Stimulated activated CD8-positive, alpha-beta memory T cell treated with anti-CD3 and anti-CD28 coated beads, Interleukin-15, amount 100 ng/mL, for 1 hour (primary cell): ENCODE measurements at places on chromosomes 6 and 20.
A peak's percentile ranks its signal among the peaks of the same experiment; 100 is the strongest.

- no peak for DNase-seq
Observed at GRCh38 chr6:100918152-100918551, 37.0 kb upstream of the ASCC3 start.

GRCh38 chr20:43586641-43587040 is 4.1 kb upstream of the IFT52 start:
- DNase-seq, result no peak

- DNase-seq, result no peak
Observed at GRCh38 chr6:141956046-141956761, 176.5 kb upstream of the GJE1 start.

- DNase-seq, result no peak
Observed at GRCh38 chr6:167015302-167015701, 16.1 kb downstream of the CEP43 start.

- DNase-seq, result no peak
Observed at GRCh38 chr6:170117111-170117972, 173.5 kb downstream of the DLL1 start.

GRCh38 chr6:124066946-124067552 is 263.4 kb downstream of the NKAIN2 start:
- no peak for DNase-seq

GRCh38 chr6:518218-518617 is 126.7 kb downstream of the IRF4 start:
- no peak for DNase-seq

- no peak for DNase-seq
Observed at GRCh38 chr6:55397986-55398385, 70.7 kb downstream of the GFRAL start.

DNA sequence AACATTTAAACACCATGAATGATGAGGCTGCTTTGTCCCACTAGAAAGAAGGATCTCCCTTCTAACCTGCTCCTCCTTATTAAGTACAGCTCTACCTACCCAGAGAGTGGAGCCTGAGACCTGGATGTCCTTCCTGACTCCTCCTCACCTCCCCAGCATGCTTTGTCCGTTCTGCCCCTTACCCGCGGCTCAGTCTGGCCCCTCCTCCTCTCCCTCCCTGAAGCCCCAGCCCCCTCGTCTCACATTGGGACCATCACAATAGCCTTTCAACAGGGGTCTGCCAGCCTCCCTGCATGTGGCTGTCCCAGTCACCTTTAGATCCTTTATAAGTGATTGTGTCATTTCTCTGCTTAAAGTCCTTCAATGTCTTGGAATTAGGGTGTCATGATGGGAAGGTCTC is 72.5 kb downstream of the DZANK1 start:
- DNase-seq, result no peak

- DNase-seq, result no peak
Observed at GRCh38 chr6:133245422-133245903, 4.3 kb downstream of the EYA4 start.

- no peak for DNase-seq
Observed at GRCh38 chr20:23515250-23515939, 24.5 kb downstream of the CST8 start.

DNA sequence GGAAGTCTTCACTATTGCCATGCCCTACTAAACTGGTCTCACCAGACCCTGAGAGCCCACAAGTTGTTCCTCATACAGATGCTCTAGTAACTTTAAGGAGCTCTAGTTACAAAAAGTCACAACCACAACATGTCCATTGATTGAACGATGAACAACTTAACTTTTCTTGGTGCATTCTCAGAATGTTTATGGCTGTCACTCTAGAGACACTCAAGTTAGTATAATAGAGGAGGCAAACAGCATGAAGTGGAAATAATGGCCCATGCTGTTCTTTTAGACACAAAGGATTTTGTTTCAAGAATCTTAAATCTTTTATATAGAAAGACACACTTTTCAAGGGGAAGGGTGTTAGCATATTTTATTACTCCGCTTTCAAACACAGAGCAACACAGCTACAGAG is 934.4 kb downstream of the HACE1 start:
- DNase-seq, result no peak

DNA sequence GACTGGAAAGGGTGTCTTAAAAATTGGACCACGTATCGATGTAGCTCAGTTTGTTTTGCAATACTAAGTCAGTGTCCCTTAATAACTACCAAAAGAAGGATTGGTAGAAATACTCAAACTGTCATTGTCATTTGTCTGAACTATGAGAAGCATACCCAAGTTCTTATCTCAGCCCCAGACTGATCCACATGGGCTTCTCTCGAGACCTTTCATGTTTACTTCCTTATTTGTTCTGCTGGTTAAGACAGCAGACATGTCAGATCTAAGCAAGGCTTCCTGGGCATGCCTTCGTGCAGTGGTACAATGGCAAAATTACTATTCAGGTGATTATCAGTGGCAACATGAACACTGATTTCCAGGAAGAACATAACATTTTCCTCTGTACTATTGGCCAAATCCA is 211.1 kb upstream of the PHACTR1 start:
- DNase-seq, result no peak

- no peak for DNase-seq
Observed at GRCh38 chr6:55898342-55898741, 23.0 kb upstream of the BMP5 start.

DNA sequence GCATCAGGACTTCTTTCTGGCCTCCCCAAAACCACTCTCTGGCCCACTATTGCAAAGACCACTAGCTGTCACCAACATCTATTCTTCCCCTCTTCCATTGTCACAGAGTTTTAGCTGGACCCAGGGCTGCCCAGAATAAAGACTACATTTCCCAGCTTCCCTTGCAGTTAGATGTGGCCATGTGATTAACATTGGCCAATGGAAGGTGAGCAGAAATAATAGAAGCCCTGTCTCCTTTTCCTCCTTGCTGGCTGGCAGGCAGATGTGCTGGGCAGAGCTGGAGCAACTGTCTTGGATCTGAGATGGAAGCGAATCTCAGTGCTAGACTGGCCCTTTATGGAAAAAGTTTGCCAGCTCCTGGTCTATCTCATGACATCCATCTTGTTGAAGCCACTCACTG is 97.0 kb downstream of the KCNB1 start:
- no peak for DNase-seq

DNA sequence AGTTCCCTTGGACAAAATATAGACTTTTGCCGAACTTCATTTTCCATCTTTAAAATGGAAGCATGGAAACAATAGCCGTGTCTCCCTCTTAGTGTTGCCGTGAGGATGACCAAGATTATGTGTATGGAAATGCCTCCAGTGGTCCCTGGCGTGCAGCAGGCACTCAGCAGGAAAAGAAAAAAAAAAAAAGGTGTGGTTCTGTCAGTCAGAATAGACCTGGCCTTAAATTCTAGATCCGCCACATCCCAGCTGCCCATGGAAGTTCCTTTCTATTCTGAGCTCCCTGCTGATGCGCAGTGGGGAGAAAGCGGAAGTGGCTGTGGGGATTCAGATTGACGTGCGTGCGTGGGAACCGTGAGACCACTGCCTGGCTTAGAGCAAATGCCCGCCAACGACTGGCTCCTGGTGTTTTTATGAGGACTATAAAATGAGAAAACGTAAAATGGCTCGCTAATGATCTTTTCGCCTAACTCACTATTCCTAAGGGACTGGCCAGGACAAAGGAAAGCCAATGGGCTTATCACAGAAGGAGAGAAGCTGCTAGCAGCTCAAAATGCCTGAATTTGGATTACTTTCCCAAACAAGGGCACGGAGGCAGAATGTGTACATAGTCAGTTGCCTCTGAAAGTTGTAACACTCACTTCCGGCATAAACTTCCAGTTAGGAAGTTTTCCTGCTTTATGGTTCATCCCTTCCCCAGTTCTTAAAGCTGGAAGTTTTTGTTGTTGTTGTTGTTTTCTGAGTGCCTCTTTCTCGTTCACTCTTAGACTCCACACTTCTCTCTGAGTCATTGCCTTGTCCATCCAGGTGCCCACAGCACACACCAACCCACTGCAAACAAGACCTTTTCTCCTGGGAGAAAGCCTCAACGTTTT is 11.4 kb upstream of the PDE10A start:
- DNase-seq, result no peak

DNA sequence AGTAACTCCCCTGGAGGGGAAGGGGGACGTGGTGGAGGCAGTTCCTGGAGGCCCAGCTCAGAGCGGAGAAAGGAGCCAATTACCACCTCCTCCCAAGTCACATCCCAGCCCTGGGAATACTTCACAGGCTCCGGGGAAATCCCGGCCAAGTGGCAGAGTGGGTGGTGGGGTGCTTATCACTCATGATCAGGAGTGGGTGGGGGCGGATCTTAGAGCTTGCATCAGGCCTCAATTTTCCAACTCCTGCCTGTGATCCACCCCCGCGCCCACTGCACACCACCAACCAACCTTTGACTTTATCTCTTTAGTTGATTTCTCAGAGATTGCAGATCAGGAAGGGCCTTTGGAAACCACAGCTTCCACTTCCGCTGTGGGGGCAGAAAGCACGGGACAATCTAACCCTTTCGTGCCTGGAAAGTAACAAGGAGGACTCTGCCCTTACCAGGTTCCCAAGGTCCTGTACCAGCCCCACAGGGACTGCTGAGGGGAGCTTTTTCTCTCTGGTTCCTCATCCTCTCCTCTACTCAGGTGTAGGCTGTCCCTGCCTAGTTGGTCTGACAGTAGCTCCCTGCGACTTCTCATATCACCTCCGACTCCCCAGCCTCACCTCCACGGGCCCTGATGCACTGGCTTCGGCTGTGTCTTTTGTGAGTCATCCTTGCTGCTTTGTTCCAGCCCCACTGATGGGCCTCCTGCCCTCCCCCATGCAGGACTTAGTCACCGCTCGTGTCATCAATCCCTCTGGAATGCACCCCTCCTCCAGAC is 24.9 kb upstream of the IER3 start:
- DNase-seq, result peak; percentile 49

DNA sequence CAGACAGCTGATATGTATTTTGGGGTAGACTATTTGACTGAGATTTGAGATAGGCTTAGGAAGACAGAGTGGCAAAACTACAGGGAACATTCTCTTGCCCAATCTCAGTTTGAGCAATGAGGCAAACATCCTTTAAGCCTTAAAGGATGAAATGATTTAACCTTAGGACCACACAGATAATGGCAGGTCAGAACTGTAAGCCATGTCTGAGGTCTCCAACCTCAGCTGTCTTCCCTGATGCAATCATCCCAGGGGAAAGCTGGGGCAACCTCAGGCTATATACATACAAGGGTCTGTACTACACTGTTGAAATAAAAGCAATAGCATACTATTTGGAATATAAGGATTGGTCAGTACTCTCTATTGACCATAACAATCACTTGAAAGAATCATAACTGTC is 83.8 kb upstream of the NUP153 start:
- DNase-seq, result no peak

DNA sequence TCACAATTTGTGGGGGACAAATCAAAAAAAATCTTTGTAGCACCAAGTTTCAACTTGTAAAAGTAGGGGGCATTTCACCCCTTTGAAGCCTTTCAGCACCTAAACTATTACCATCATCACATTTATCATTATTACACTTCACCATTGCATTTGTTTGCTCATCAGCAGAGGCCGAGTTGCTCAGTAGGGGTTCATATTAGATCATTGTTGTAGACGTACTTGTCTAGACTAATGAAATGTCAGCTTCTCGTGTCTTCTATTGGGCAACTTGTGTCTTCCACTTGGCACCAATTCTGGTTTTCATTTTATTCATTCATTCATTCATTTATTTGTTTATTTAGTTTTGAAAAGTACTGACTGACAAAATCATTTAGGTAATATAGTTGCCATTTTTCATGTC is 338.3 kb upstream of the KCNQ5 start:
- DNase-seq, result no peak

GRCh38 chr6:128516514-128516898 is 3.9 kb downstream of the PTPRK start:
- no peak for DNase-seq

GRCh38 chr6:6494677-6495076 is 93.8 kb upstream of the LY86 start:
- no peak for DNase-seq

DNA sequence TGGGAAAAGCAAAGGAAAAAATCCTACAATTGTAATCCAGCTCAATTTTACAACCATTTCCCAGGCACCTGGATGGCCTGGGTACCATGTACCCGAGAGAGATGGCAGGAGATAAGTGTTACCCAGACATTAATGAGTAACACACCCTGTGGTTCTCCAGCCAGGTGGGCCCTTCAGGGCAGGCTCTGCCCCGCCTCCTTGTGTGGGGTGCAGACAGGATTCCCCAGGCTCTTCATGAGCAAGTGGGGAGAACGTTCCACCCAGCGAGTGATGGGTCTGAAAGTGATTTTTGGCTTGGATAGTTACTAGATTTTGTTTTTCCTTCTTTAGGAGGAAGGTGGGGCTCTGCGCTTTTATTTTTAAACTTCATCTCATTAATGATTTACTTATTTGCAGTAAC is 243.9 kb downstream of the TAF4 start:
- no peak for DNase-seq

DNA sequence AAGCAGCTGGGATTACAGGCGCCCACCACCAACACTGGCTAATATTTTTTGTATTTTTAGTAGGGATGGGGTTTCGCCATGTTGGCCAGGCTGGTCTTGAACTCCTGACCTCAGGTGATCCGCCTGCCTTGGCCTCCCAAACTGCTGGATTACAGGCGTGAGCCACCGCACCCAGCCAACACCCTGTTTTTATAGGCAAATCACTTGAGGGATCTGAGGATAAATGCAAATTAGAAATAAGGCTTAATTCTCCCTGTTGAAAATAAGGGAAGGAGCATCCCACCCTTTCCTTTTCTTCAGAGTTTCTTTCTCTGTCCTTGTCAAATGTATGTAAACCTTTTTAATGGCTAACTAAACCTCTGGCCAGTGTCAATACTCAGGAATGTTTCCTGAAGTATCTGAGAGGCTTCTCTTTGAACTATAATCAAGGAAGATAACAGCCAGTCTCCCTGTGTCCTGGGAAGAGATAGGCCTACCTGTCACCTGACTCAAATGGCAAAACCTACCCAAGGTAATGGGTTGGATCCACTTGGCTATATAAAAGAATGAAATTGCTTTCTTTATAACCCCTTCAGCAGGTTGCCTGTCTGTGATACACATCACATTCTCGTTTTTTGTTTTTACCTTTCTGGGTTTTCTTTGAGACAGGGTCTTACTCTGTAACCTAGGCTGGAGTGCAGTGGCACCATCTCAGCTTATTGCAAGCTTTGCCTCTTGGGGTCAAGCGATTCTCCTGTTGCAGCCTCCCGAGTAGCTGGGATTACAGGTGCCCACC is 64.5 kb upstream of the TNFAIP3 start:
- DNase-seq, result no peak

DNA sequence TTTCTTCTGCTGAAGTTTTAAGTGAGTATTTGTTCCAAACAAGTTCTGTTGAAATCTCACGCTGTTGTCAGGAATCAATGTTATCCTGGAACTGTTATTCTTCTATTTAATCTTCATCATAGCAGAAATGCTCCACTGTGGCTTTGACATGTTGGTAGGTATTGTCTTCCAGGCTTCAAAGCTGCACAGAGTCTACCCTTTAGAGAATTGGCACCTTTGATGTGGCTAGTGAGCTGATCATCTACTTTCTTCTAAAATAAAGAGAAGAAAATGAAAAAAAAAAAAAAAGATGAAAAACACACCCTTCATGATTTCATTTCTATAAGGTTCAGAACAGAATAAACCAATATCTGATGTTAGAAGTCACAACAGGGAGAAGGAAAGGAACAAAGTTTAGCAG is 5.8 kb upstream of the ZSCAN23 start:
- no peak for DNase-seq

- no peak for DNase-seq
Observed at GRCh38 chr20:57660922-57661745, 40.9 kb upstream of the ZBP1 start.
